ENCODE measurements at places on chromosomes 12 and 14. TPM values are rescaled to one million over a fixed set of nuclear protein-coding genes. Genes with fewer than 3 reads are reported as not detected.

OR10A7 gene
- polyA plus RNA-seq = not detected

DNA sequence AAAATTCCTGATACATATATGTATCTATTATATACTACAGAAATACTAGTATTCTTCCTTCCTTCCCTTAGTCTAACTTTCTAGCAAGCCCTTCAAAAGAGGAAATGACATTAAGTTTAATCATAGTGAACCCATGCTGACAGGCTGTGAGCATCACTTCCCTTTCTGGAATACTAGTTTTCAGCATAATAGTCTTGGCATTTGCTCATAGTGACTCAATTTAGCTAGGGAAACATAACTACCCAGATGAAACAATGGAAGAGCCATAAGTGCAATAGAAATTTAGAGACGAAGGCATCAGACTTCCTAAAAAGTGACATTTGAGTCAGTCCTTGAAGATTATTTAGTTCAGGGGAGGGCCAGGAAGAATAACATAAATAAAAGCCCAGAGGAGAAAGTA lies 184.5 kb upstream of the CRY1 start:
- no peaks in the 10 kb centered on the region for H3K4me1 ChIP-seq
- H3K27ac ChIP-seq = no peak overlapping the region
- no peak for DNase-seq
- no peaks in the 10 kb centered on the region for H3K36me3 ChIP-seq

DNA sequence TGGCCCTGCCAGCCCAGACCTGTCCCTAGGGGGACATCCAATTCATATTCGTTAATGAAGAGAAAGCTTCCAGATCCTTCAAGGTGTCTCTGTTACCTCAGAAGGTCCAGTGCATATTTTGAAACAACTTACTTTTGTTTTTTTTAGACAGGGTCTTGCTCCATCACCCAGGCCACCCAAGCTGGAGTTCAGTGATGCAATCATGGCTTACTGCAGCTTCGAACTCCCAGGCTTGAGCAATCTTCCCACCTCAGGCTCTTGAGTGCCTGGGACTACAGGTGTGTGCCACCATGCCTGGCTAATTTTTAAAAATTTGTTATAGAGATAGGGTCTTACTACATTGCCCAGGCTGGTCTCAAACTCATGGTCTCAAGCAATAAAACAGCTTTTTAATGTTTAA lies 48.4 kb downstream of the B4GALNT3 start:
- no peaks in the 10 kb centered on the region for H3K36me3 ChIP-seq
- no peak overlapping the region for H3K4me3 ChIP-seq
- no peak overlapping the region for H3K27ac ChIP-seq

DNA sequence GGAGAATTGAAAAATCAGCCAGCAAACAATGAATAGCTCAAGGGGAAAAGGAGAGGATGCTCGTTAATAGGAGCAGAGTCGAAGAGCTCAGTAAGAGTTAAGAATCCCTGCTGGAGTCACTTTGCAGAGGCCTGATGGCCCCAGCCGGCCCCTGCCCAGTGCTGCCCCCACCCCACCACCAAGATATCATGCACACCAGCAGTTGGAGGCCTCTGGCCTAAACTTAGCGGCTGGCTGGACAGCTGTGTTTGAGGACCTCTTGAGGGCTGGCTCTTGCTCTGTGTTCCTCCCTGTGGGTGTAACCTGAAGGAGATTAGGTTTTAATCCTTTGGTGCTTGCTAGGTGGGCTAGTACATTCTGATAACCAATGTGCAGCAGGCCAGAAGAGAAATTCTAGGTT lies 142.0 kb downstream of the PLXNC1 start:
- no peak overlapping the region for H3K4me3 ChIP-seq
- DNase-seq = no peak
- no peaks in the 10 kb centered on the region for H3K36me3 ChIP-seq

DNA sequence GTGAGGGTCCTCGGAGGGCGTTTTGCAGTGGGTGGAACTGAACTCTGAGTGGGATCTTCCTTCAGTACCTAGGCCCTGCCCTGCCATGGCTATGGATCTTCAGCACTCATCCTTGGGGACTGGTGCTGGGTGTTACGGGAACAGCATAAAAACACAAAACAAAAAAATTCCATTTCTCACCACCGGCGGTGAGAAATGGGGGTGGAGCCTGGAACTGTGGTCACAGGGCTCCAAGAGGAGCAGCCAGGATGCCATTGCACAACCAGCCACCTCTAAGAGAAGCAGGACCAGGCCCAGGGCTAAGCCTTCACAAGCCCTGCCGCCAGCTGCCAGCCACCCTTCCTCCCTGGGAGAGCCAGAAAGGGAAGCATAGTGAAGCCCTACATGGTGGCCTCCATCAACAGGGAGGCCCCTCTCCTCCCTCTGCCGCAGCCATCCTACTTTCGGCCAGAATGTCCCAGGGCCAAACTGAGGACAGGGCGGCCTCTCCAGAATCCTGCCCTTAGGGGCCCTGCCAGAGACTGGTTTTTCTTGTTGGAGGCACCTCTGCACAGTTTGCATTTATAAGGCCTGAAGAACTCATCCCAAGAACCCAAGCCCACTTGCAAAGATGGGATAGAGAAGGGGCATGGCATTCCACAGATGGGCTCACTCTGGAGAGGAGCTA lies 76.5 kb downstream of the VCPKMT start:
- peaks cover 9% of the 10 kb centered on the region for H3K4me1 ChIP-seq
- no peaks in the 10 kb centered on the region for H3K27me3 ChIP-seq
- no peaks in the 10 kb centered on the region for H3K36me3 ChIP-seq
- H3K4me3 ChIP-seq = no peak overlapping the region

- DNase-seq = no peak
- no peak overlapping the region for H3K4me3 ChIP-seq
- H3K27me3 ChIP-seq = no peaks in the 10 kb centered on the region
- no peak overlapping the region for H3K27ac ChIP-seq
These were observed 5.8 kb downstream of the NUMB start for GRCh38 chr14:73452341-73453186.

DNA sequence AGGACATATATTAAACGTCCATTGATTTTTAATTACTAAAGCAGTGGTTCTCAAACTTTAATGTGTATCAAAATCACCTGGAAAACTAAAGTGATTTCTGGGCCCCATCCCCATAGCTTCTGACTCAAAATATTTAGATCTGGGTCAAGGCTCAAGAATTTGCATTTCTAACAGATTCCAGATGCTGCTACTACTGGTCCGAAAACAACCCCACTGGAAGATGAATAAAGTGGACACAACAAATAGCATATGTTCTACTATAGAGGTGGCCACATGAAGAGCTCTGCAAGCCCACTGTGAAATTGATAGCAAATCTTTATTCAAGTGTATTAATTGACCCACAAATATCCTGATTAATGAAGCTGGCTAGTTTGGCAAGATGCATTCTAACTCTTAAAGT lies 69.4 kb downstream of the SPATA7 start:
- H3K4me3 ChIP-seq = no peak overlapping the region
- no peaks in the 10 kb centered on the region for H3K27me3 ChIP-seq
- H3K36me3 ChIP-seq = no peaks in the 10 kb centered on the region
- no peak overlapping the region for H3K27ac ChIP-seq
- no peaks in the 10 kb centered on the region for H3K4me1 ChIP-seq

KRT5 gene
- 2.4 TPM for polyA plus RNA-seq

TCL1B gene
- polyA plus RNA-seq = not detected

DNA sequence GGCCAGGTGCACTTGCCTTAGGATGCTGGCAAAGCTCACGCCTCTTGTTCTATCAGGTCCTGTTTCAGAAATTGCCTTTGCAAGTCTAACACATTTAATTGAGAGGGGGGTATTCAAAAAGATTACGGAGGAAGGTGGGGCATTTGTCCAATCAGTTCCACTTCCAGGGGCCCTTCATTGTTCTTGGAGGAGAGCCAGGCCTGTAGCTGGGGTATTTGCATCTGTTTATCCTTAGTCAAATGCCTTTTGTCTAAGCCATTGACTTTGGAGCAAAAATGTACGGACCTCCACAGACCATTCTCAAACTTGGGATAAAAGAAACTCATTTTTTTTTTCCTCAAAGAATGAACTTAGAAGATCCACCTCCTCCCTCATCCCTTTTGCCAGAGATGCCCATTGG lies 582.0 kb downstream of the BCL11B start:
- H3K27me3 ChIP-seq = no peaks in the 10 kb centered on the region
- no peak for DNase-seq
- H3K4me3 ChIP-seq = no peak overlapping the region
- no peaks in the 10 kb centered on the region for H3K4me1 ChIP-seq
- H3K36me3 ChIP-seq = no peaks in the 10 kb centered on the region
- H3K27ac ChIP-seq = no peak overlapping the region

- H3K4me3 ChIP-seq = no peak overlapping the region
- no peak overlapping the region for H3K27ac ChIP-seq
- no peaks in the 10 kb centered on the region for H3K27me3 ChIP-seq
- DNase-seq = no peak
- H3K4me1 ChIP-seq = no peaks in the 10 kb centered on the region
These were observed 335.5 kb downstream of the KCNH5 start for GRCh38 chr14:62709773-62710172.

GRCh38 chr12:91618281-91618680 lies 435.7 kb upstream of the DCN start:
- H3K27me3 ChIP-seq = no peaks in the 10 kb centered on the region
- H3K4me3 ChIP-seq = no peak overlapping the region

OR4Q3 gene
- polyA plus RNA-seq = not detected

- H3K4me3 ChIP-seq = no peak overlapping the region
- no peak for DNase-seq
- H3K36me3 ChIP-seq = no peaks in the 10 kb centered on the region
- H3K27ac ChIP-seq = no peak overlapping the region
- H3K4me1 ChIP-seq = no peaks in the 10 kb centered on the region
These were observed 70.9 kb downstream of the TRIM9 start for GRCh38 chr14:51023964-51024363.

GRCh38 chr14:71029236-71029781 lies 122.0 kb downstream of the PCNX1 start:
- DNase-seq = no peak
- no peak overlapping the region for H3K27ac ChIP-seq
- H3K36me3 ChIP-seq = no peaks in the 10 kb centered on the region
- H3K27me3 ChIP-seq = no peaks in the 10 kb centered on the region

GRCh38 chr12:123941624-123942237 lies 30.9 kb downstream of the CCDC92 start:
- no peaks in the 10 kb centered on the region for H3K36me3 ChIP-seq
- peak overlapping the region; percentile 14 for H3K27ac ChIP-seq
- no peaks in the 10 kb centered on the region for H3K27me3 ChIP-seq
- no peaks in the 10 kb centered on the region for H3K4me1 ChIP-seq

DNA sequence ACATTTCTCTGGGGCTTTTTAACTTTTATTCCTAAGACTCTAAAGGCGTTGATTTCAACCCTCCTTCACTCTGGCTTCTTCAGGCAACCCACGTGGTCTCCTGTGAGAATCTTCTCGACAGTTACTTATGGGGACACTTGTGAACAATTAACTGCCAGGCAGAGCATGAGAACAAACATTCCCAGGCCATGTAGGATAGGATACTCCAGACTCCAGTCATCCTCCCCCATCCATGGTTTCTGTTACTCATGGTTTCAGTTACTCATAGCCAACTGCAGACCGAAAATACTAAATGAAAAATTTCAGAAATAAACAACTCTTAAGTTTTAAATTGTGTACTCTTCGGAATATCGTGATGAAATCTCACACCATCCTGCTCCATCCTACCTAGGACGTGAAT lies 19.5 kb downstream of the GPR68 start:
- H3K27ac ChIP-seq = no peak overlapping the region
- H3K36me3 ChIP-seq = no peaks in the 10 kb centered on the region
- no peak for DNase-seq
- H3K4me3 ChIP-seq = no peak overlapping the region
- H3K4me1 ChIP-seq = no peaks in the 10 kb centered on the region

GRCh38 chr12:120368789-120369602 lies at the start of gene MSI1:
MSI1 (minus strand) TSS chr12:120369164; CDS start chr12:120369091, 73 bp downstream.
- H3K27me3 ChIP-seq = no peaks in the 10 kb centered on the region
- DNase-seq = no peak
- no peaks in the 10 kb centered on the region for H3K4me1 ChIP-seq
- H3K36me3 ChIP-seq = no peaks in the 10 kb centered on the region

COX8C gene
- not detected for polyA plus RNA-seq
